ENCODE measurements at places on chromosomes 1 and 21.

- DNase-seq, result no peak
Observed at GRCh38 chr1:197908716-197909220, 6.3 kb downstream of the C1orf53 start.

- DNase-seq, result no peak
Observed at GRCh38 chr21:39685236-39685635, 59.7 kb upstream of the IGSF5 start.

GRCh38 chr1:94949681-94950661 is 23.1 kb upstream of the CNN3 start:
- DNase-seq, result no peak

GRCh38 chr21:31193761-31194160 is 150.3 kb downstream of the TIAM1 start:
- DNase-seq, result no peak

DNA sequence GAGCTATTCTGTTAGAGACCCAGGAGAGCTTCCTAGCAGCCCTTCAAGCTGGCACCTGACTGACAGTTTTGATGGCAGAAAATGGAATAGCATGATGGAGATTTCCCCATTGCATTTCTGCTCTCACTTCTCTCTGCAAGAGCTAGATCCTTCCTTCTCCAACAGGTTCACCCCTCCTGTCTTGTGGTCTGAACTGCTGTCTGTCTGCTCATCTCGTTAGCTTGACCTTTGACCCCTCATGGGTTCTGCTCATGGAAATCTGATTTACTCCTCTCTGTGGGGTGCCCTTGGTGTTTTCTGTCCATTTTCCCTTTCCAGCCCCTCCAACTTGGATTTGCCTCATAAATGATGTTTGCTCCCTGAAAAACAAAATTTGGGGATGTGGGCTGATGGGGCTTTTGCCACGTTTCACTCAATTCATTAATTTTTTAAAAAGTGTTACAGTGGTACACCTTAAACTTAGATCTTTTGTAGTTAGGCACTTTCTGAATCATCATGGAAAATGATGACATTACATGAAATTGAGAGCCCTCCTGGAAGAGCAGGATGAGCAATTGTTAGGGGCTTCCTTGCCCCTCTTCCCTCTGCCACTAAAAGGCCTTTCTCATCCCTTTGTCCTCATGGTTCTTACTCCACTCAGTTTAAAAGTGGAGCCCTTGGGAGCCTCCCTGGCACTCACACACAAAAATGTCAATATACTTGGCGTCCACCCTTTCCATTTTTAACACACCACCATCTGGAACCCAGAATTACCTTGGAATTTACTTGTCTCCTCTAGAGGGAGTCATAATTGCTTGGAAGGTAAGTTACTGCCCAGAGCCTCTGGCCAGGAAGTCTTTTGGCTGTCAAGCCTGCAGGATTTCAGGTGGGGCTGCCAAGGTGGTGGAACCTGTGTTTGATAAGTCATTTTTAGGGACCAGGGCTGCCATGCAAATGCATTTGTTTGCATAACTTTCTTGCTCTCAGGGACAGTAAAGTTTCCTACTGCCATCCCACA is 31.9 kb upstream of the IL19 start:
- DNase-seq, result no peak

GRCh38 chr1:33410091-33410701 is 20.7 kb downstream of the PHC2 start:
- DNase-seq, result no peak

All from suppressor macrophage treated with lipopolysaccharide for 4 hours (primary cell).